ENCODE measurements at places on chromosomes 3 and 15.
A peak's percentile ranks its signal among the peaks of the same experiment; 100 is the strongest.

- peak; percentile 90 for DNase-seq
Measured at GRCh38 chr3:48507256-48508061, 3.5 kb upstream of the SHISA5 start.

DNA sequence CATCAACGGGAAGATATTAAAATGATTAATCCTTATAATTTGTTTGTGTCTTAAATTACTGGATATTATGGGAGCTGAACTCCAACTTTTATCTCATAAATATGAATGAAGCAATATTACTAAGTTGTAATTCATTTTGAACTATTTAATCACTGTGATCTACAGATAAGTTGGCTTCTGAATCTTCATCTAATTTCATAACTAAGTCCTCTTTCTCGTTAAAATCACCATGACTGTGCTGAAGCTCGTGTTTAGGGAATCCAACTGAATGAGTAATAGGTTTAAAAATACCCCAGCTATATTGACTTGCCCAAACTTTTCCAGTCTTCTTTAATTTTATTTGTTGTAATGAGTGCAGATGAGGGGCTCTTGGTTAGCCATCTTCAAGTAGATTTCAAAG lies 14.1 kb downstream of the MDFIC2 start:
- no peak for DNase-seq

GRCh38 chr3:62835554-62836236 lies 39.5 kb downstream of the CADPS start:
- no peak for DNase-seq

DNA sequence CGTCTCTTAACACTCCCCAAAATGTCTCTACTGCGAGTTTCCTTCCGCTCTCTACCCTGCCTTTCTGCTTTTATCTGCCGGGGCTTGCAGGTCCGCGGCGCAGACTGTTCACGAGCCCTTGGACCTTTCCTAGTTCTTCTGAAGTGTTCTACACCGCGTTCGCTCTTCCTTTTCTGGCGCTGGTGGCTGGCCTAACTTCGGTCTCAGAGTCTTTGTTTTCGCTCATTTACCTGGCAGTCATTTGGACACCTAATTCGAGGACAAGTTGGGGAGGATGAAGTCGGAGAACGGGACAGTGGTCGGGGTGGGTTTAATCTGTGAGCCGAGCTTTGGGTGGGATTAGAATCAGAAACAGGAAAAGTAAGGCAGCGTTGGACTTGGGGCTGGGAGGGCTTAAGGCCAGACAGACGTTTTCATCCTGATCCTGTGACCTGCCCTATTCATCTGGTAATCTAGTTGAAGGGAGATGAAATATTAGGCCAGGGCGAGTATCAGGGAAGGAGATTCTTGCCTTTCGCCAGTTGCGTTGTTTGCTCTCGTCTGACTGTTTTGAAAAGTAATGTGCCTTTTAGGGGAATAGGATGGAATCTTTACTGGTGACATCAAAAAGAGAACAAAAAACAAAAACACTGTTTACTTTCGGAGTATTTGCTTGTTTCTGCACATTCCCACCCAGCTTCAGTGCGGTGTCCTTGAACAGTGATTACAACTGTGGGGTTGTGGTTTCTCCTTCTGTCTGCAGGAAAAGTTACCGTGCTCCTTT lies 1.8 kb downstream of the DIPK2A start:
- no peak for DNase-seq

- no peak for DNase-seq
Measured at GRCh38 chr15:74585191-74585590, 30.4 kb upstream of the CLK3 start.

- DNase-seq = peak; percentile 87
Measured at GRCh38 chr3:14780927-14781507, 37.7 kb upstream of the FGD5 start.

- DNase-seq = peak; percentile 28
Measured at GRCh38 chr3:42705962-42706585, 3.5 kb upstream of the HHATL start.

- DNase-seq = no peak
Measured at GRCh38 chr3:127706785-127707351, 34.1 kb downstream of the ABTB1 start.

DNA sequence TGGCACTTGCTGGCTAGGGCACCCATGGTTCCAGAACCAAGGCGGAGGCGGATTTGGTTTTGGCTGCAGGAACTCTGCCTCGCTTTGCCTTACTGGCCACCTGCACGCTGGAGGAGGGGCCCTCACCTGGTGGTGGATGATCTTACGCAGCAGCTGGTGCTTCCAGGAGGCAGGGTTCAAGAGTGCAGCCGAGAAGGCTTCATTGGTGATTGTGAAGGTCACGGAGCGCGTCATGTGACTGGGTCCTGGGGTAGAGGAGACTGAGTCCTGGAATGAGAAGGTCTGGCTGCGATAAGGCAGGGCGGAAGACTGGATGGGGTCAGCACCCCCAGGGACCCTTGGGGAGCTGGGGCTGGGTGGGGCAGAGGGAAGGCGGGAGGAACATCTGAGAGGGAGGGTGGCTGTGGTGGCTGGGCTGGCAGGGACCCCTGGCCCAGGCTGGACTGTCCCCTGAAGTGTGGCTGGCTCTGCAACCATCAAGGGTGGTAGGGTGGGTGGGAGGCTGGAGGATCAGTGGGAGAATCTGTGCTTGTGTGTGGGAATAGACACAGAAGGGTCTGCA lies 25.8 kb upstream of the GOLGA6C start:
- peak; percentile 29 for DNase-seq

- no peak for DNase-seq
Measured at GRCh38 chr3:187848401-187848800, 103.1 kb upstream of the BCL6 start.

DNA sequence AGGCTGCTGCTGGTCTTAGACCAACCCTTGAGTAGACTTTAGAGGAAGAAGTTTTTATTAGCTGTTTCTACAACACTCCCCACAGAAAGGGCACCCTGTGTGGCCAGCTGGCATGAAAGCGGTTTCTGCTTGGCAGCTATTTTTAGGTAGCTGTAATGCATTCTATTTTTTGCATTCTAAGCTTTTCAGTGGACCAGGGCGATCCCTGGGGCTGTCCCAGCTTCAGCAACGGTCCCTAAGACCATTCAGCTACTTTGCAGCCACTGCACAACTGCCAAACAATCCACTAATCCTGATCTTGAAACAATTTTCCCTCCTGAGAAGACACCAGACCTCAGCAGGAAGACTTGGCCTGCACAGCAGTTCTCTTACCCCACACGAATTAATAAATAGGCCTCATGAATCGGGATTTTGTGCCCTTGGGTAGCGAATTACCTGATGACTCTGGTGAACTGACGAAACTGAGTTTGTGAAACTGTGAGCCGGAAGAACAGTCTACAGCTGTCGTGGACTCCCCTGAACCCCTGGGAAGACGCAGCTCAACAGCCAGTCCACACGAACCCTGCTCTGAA lies 14.6 kb upstream of the TFRC start:
- DNase-seq = no peak

DNA sequence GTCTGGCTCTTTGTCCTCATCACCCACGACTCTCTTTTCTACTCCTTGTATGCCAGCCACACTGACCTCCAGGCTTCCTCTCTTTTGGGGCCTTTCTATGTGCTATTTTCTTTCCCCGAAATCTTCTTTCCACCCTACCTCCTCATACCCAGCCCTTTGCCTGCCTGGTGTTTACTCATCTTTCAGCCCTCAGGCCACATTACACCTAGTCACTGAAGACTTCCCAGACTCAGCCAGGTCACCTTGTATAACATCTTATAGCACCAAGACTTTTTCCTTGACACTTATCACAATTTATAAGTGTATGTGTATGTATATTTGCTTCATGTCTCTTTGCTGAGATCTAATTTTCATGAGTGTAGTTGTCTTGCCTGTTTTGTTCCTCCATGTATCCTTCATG lies 396.4 kb downstream of the NLGN1 start:
- DNase-seq = no peak

GRCh38 chr3:49699281-49699979 lies 10.1 kb downstream of the RNF123 start:
- DNase-seq = no peak

DNA sequence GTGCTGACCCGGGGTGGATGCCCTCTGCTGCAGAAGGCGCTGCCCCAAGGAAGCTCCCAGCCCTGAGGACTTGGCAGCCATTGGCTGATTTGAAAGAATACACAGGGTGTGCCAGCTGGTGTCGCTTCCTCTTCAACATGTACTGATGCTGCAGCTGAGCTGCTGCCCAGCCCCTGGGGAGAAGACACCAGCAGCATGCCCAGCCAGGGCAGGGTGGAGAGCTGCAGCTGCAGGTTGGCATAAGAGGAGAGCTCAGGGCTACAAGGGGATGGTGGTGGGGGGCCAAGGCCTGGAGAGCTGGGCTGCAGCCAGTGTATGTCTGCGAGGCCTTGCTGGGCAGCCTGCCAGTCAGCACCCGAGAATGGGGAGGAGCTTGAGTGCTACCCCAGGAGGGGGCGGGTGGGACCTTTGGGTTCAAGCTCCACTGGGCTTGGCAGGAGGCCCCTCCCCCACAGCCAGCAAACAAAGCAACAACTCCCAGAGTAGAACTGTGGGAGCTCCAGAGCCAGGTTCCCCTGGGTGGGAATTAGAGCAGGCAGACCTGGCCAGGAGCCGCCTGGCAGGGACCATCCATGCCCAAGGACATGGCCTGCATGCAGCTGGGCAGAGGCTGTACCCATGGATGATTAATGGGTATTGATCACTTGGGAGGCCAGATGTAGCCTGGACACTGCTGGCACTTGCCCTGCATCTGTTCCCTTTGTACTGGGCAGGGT lies 9.2 kb upstream of the SEMA4B start:
- DNase-seq = peak; percentile 57

DNA sequence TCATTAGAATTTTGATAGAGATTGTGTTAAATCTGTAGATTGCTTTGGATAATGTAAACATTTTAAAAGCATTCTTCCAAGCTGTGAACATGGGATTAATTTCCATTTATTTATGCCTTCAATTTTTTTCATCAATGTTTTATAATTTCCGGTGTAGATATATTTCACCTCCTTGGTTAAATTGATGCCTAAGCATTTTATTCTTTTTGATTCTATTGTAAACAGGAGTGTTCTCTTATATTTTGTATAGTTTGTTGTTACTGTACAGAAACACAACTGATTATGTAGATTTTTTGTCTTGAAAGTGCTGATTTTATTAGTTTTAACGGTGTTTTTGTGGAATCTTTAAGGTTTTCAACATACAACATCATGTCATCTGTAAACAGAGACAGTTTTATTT lies 355.0 kb downstream of the EDEM1 start:
- DNase-seq = no peak

GRCh38 chr15:81987628-81988027 lies 58.2 kb downstream of the MEX3B start:
- DNase-seq = no peak

GRCh38 chr3:48966367-48966766 lies 23.7 kb upstream of the P4HTM start:
- no peak for DNase-seq

DNA sequence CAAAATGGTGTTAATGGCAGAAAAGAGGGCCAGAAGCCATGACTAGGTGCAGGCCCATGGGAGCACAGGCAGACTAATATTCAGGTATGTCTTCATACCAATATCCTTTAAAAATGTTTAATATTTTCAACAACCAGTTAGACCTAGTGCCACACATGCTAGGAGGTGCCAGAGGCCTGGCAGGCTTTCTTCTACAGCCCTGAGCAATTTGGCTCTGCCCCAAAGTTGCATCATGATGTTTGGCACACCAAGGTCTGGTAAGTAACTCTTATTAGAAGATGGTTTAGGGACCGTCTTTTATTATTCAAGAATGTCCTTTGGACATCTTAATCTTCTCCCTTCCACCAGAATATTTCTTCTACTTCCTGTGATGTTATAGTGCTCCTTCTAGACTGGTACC lies 34.8 kb downstream of the MITF start:
- DNase-seq = no peak

DNA sequence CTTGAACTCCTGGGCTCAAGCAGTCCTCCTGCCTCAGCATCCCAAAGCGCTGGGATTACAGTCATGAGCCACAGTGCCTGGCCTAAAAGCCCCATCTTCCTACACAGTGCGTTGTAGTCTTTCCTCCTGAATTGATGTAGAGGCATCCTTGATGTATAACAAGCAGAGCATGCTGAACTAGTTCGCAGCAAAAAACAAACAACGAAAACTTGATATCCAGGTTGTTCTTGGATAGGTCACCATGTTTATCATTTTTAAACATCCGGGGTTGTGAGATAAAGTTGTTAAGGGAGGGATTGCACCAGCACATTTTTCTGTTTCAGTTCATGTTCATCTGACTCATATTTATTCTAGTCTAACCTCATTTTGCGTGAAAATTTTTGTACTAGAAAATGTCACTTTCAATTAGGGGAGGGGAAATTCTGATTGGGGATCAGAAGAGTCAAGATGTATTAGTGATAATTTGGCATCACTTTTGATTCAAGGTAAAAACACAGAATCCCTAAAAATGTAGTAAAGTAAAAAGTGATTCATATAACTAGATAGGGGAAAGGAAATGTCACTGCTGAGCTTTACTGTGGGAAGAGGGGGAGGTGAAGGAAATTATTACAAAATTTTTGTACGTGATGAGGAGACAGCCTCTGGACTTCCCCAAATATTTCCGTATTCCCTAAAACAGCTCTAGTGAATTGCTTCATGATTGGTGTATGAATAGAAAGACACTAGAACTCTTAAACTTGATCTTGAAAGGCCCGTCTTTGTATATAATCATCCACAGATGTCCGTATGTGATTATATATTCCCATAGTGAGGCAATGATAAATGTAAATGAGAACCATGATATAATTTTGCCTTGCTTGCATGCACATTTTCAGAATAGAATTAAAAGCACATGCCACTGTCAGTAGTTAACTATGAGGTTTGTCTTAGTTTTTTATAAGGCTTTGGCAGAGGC lies 22.9 kb downstream of the RAB8B start:
- DNase-seq = no peak

- DNase-seq = peak; percentile 69
Measured at GRCh38 chr15:31472636-31473384, 146.2 kb downstream of the KLF13 start.

DNA sequence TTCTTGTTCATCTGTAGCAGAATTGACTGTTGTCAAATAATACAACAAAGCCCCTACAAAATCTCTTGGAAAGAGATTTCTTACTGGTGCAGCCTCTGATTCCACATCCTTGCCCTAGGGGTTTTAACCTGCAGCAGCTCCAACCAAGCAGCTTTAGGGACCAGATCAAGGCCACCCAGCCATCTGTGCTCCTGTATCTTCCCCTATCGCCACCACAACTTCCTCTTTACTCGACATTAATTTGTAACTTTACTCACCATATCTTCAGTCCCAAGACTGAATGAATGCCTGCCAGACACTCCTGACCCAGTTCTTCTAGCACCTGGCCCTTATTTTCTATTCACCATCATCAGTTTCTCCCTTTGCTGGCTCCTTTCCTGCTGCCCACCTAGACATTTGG lies 156.6 kb upstream of the IL12A start:
- DNase-seq = no peak

GRCh38 chr3:160448845-160449635 lies 546 bp downstream of the TRIM59 start:
- DNase-seq = peak; percentile 35

- DNase-seq = no peak
Measured at GRCh38 chr3:69669070-69669469, 70.2 kb upstream of the MITF start.

GRCh38 chr3:120854908-120855526 lies 53.0 kb upstream of the STXBP5L start:
- DNase-seq = no peak
